Nasal cavity respiratory epithelium epithelial cell of viscerocranial mucosa (primary cell): ENCODE measurements at places on chromosomes 2 and 18. TPM values are rescaled to one million over a fixed set of nuclear protein-coding genes. Genes with fewer than 3 reads are reported as not detected.

ZDBF2 gene
- total RNA-seq: 9.9 and 12.7 TPM in 2 replicates

FSHR gene
- total RNA-seq: not detected in 2 replicates

SCN1A gene
- total RNA-seq: 0.07 TPM in 1 of 2 replicates, not detected in the other

ARL4C gene
- 13.7 and 42.5 TPM in 2 replicates for total RNA-seq

RND3 gene
- total RNA-seq: 354 and 1,220 TPM in 2 replicates

PDE6D gene
- total RNA-seq: 11.7 and 14.0 TPM in 2 replicates

COL4A4 gene
- total RNA-seq: under 0.01 and 0.43 TPM in 2 replicates
